ENCODE measurements at places on chromosomes 13 and 19. TPM values are rescaled to one million over a fixed set of nuclear protein-coding genes. Genes with fewer than 3 reads are reported as not detected.

Gene PCDH9
- total RNA-seq: 2.1 TPM

Gene ETV2
- total RNA-seq: not detected

Gene CEACAM7
- total RNA-seq: 9.0 TPM

Gene CFD
- total RNA-seq: 2.3 TPM

Gene HNRNPUL1
- 370 TPM for total RNA-seq

Gene ZFP36
- total RNA-seq: 70.8 TPM

Gene TDRD3
- total RNA-seq: 5.0 TPM

Gene CERS1
- total RNA-seq: 4.4 TPM

Gene ZNF723
- not detected for total RNA-seq

Gene CACNG7
- total RNA-seq: not detected

- H3K27ac ChIP-seq: no peak overlapping the region
- no peaks in the 10 kb centered on the region for H3K4me1 ChIP-seq
Measured at GRCh38 chr13:36082396-36082795, 48.8 kb downstream of the DCLK1 start.

DNA sequence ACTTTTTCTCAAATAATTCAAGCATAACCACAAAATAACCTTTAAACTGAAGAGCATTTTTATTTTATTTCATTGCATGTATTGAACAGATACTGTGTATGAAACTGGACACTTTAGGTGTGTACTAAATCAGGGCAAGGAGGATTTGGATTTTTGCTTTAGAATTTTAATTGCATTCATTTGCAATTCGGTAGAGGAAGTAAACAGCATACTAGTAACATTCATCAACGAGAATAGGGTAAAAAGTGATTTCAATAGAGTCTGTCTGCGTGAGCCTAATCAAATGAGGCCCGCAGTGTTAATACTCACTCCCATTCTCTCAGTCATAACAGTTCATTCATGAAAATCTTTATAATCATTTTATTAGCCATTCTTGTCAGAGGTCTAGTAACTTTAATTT is 200.2 kb downstream of the SPRY2 start:
- no peaks in the 10 kb centered on the region for H3K36me3 ChIP-seq
- no peak overlapping the region for H3K4me3 ChIP-seq
- H3K27ac ChIP-seq: no peak overlapping the region

- no peaks in the 10 kb centered on the region for H3K36me3 ChIP-seq
- DNase-seq: no peak
- no peak overlapping the region for H3K4me3 ChIP-seq
- no peak overlapping the region for H3K27ac ChIP-seq
- H3K27me3 ChIP-seq: peaks cover 19% of the 10 kb centered on the region
Measured at GRCh38 chr13:28022848-28023518, 34.5 kb upstream of the URAD start.

- H3K27ac ChIP-seq: no peak overlapping the region
- H3K36me3 ChIP-seq: no peaks in the 10 kb centered on the region
- no peaks in the 10 kb centered on the region for H3K27me3 ChIP-seq
- H3K4me1 ChIP-seq: no peaks in the 10 kb centered on the region
- no peak for DNase-seq
Measured at GRCh38 chr13:43111559-43112400, 88.4 kb downstream of the DNAJC15 start.

GRCh38 chr13:104773775-104774174 is 1707.6 kb upstream of the SLC10A2 start:
- no peaks in the 10 kb centered on the region for H3K27me3 ChIP-seq
- no peaks in the 10 kb centered on the region for H3K36me3 ChIP-seq
- DNase-seq: no peak

- H3K36me3 ChIP-seq: peaks cover 57% of the 10 kb centered on the region
- peaks cover 17% of the 10 kb centered on the region for H3K4me1 ChIP-seq
- peak overlapping the region; percentile 74 for H3K4me3 ChIP-seq
- peak overlapping the region; percentile 95 for H3K27ac ChIP-seq
Measured at GRCh38 chr19:18282021-18282787, 782 bp upstream of the JUND start.

- H3K27me3 ChIP-seq: no peaks in the 10 kb centered on the region
- H3K4me1 ChIP-seq: no peaks in the 10 kb centered on the region
- peak overlapping the region; percentile 78 for H3K4me3 ChIP-seq
- peaks cover 21% of the 10 kb centered on the region for H3K36me3 ChIP-seq
- no peak overlapping the region for H3K27ac ChIP-seq
Measured at GRCh38 chr19:17418710-17419109, 1.1 kb upstream of the MVB12A start.

- no peak overlapping the region for H3K27ac ChIP-seq
- no peaks in the 10 kb centered on the region for H3K27me3 ChIP-seq
- no peak for DNase-seq
Measured at GRCh38 chr13:33953781-33954180, 135.8 kb downstream of the RFC3 start.

- no peak for DNase-seq
- H3K27me3 ChIP-seq: no peaks in the 10 kb centered on the region
- no peaks in the 10 kb centered on the region for H3K4me1 ChIP-seq
- no peak overlapping the region for H3K27ac ChIP-seq
Measured at GRCh38 chr13:37736045-37736444, 133.5 kb downstream of the TRPC4 start.

Measured in Calu3 (cell line).